CD8-positive, alpha-beta memory T cell (primary cell): ENCODE measurements at places on chromosomes 2 and 18.

GRCh38 chr2:209681201-209681735 lies 90.4 kb upstream of the UNC80 start:
- DNase-seq: no peak

GRCh38 chr2:31151501-31151900 lies 13.3 kb upstream of the GALNT14 start:
- DNase-seq: no peak

- no peak for DNase-seq
Measured at GRCh38 chr2:206211657-206212255, 52.1 kb downstream of the EEF1B2 start.

- DNase-seq: no peak
Measured at GRCh38 chr2:122167515-122167914, 412.1 kb downstream of the TSN start.

DNA sequence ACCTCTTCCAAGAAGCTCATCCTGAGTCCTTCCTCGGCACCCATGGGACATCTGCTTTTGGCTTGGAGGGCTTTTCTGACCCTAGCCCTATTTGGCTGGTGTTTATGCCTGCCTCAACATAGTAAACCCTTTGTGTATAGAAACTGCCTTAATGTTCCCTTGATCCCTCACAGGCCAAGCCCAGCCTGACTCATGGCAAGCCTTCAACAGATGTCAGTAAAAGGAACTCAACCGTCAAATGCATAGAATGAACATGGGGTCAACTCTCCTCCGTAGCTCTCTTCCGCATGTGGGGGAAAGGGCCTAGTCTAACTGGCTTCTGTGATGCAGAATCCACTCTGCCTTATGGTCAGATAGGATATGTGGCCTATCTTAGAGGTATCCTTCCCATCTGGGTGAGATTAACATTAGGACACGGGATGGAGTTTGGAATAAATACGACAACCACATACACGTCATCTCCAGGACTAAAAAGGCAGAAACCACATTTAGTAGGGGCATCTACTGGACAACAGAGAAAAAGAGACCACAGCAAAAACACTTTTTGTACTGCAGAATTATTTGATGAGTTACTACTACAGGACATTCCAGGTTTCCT lies 2.5 kb upstream of the NPAS2 start:
- DNase-seq: no peak

- DNase-seq: no peak
Measured at GRCh38 chr2:81445176-81445575, 1140.6 kb upstream of the LRRTM1 start.

GRCh38 chr2:126822115-126822514 lies 76.6 kb upstream of the TEX51 start:
- no peak for DNase-seq

GRCh38 chr18:38790303-38790702 lies 1224.7 kb upstream of the CELF4 start:
- no peak for DNase-seq

DNA sequence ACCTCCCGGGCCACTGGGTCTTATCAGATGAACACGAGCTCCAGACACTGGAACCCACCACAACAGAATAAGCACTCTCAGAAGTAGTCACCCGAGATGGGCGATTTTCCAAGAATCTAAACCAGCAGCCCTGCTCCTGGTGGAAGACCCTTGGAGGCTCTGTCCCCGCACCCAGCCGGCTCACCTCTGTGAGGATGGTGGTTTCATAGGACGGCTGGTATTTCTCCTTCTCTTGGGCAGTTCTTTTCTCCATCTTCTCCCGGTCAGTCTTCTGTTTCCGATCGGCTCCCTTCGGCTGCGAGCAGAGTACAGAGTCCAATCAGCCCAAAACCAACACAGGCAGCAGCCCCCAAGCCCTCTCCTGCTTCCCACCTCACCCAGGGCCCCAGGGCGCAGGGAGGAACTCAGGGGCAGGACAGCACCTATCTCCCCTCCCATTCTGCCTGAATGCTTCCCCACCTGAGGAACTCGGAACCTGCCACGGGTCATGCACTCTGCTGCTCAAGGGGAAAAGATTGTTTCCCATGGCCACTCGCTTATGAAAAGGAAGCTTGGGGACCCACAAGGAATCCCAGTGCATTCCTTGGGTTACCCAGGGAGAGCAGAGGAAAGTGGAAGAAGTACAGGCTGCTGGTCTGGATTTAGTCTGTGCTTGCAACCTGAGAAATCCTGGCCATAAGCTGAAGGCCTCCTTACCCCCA lies 42.7 kb downstream of the TFCP2L1 start:
- DNase-seq: no peak

DNA sequence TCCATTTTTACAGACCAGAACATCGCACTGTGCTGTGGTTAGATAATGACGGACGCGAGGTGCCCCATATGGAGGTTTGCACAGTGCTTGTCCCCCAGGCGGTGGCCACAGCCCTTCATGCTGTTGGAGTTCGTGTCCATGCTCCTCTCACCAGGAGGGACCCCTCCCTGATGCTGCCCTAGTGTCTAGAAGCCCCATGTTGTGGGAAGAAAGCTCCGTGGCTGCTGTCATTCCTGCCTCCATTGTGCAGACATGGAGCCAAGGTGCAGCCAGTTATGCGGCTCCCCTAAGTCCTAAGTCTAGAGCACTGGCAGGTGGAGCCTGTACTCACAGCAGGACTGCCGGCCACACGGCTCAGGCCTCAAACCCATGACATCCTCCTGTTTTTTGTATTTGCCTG lies 464.9 kb downstream of the EIPR1 start:
- no peak for DNase-seq

DNA sequence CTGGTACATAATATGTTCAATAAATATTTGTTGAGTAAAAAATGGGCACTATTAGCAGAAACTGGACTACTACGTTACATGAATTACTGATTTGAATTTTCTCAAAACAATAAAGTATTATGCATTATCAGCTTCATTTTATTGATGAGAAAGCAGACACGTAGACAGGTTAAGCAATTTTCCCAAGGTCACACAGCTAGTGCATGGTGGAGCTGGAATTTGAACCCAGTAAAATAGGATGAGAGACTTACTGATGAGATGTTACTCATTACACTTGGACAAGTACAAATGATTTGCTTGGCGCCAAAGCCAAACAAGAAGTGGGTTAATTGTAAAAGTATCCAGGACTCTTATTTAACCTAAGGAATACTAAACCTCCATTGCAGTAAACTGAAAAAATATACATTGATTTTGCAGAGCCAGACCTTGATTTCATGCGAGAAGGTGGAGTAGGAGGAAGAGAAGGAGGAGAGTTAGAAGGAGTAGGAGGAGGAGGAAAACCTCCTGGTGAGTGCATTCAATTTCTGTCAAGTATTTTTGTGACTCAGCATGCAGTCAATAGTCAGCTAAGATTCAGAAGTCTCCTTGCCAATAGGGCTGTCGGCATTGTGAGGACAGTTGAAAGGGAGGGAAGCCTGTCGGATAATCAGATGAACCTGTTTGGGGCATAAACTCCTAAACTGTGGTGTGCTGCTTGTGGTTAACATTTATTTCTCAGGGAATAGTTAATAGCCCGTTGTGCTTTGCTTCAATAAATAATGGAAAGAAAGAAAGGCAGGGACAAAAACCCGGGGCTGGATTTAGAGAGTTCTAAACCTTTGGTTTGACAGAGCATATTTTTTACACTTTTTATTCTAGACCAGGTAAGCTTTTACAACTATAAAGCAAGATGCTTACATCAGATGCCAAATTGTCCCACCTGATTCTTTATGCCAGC lies 77.0 kb upstream of the TACR1 start:
- DNase-seq: no peak

GRCh38 chr2:95058989-95059641 lies 33.6 kb downstream of the MAL start:
- DNase-seq: no peak

GRCh38 chr2:145066151-145066661 lies 546.3 kb upstream of the ZEB2 start:
- DNase-seq: no peak

DNA sequence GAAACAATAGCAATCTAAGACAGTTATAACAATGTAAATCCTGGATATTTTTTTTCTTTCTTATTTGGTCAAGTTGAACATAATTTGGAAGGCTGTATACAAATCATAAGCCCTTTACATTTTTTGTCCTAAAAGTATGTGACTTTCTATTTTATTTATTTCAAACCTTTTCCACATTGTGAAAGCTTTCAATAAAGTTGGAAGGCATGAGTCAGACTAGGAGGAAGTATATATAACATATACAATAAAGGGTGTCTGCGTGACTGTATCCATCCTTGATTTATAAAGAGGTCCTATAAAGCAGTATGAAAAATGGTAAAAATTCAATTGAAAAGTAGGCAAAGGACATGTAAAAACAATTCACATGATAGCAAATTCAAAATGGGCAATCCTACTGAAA lies 44.4 kb downstream of the CRACDL start:
- DNase-seq: no peak
